ENCODE measurements at places on chromosomes 13 and 19.

DNA sequence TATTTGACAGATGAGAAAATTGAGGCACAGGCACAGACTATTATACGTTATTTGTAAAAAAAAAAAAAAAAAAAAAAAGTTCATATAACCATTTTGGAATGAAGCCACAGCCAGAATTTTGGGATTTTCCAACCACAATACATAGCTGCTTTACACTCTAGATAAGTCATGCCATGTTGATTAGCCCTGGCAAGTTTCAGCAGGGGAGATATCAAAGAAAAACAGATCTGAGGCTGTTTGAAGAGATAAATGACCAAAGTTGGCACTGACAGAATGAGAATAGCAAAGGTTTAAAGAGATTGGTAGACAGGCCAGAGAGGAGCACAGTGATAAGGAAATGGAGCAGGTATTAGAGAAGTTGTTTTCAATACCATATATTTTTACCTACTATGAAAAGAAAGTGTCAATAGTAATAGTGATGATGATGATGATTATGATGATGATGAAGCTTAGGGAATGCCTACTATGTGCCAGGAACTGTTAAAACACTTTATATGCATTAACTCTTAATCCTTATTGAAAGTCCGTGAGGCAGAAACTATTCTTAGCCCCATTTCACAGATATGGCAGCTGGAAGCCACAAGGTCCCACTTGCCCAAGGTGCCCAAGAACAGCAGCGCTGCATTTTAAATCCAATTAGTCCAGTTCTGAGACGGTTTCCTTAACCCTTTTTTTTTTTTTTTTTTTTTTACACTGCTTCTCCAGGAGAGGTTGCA is 105.5 kb downstream of the MBNL2 start:
- DNase-seq = no peak

DNA sequence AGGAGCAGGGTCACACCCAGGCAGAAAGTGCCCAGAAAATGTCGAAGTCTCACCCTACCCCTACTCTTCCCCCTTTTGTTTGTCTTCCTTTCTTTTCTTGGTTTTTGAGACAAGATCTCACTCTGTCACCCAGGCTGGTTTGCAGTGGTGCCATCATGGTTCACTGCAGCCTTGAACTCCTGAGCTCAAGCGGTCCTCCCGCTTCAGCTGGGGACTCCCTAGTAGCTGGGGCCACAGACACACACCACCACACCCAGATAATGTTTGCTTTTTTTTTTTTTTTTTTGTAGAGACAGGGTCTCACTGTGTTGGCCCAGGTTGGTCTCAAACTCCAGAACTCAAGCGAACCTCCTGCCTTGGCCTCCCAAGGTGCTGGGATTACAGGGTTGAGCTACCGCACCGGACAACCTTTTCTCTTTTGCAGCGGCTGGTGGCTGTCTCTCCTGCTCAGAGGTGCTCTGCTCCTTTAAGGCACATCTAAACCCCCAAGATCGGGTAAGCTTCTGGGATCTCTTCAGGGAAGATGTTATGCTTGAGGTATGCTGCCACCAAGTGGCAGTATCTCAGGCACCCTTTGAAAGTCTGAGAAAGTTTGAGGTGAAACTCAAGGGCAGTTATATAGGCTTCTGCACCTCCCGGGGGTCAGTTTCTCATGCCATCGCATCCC is 22.4 kb upstream of the EBI3 start:
- DNase-seq = no peak

DNA sequence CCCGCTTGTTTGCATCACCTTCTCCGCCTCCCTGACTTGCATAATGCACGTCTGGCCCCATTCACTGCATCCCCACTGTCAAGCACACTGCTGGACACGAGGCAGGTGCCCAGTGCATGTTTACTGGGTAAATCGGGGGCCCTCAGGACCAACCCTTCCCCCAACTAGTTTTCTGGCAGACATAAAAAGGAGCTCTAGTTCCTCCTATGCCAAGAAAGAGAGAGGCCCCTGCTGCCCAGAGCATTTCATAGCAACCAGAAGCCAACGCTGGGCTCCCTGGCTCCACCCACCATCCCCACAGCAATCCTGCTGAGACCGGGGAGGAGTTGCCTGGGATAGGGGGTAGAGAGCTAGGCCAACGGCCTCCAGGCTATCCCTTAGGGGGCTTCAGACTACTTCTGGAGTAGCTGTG is 23.2 kb downstream of the ANKRD27 start:
- DNase-seq = no peak

DNA sequence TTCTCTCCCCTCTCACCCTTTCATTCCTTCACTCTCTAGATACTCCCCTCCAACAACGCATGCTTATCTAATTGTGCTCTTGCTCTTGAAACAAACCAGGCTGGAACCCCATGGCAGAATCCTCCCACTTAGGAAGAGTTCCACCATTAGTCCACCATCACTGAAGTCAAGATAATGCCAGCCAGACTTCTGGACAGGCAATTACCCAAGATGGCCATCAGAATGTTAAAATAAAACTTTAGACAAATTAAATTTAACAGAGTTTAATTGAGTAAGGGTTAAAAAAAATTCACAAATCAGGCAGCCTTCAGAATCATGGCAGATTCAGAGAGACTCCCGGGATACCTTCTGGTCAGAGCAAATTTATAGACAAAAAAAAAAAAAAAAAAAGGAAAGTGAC is 221.5 kb downstream of the LHFPL6 start:
- DNase-seq = no peak

DNA sequence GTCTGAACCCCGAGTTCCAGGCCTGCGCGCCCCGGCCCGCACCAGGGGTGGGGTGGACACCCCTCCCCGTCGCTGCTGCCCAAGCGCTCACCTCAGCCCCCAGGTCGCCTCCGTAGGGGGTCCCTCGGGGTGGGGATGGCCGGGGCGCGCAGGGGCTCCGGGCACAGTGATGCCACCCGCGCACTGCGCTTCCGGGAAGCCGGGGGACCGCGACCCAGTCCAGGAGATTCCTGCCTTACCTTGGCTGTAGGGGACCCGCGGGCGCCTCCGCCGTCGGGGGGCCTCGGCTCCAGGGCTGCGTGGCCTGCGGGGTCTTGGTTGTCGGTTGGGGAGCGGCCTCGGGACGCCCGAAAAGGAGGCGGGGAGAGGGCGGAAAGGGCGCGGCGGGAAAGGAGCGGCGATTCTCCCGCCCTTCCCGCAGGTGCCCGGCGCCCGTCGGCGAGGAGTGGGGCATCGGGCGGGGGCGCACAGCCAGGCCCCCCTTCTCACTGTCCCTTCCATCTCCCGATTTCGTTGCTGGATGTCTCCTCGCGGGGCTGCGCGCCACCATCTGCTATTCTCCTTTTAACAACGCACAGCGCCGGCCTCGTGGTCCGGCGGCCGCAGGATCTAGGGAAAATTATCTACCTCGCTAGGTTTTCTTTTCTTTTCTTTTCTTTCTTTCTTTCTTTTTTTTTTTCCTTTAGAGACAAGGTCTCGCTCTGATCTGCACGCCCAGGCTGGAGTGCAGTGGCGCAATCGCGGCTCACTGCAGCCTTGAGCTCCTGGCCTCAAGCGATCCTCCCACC is at the start of gene KEAP1:
TSS of gene KEAP1 (minus strand) at position 355 of the 788 bp plus-strand sequence. CDS start 3,323 bp downstream, outside the sequence.
- DNase-seq = no peak

GRCh38 chr13:73772449-73773167 is 361.6 kb downstream of the KLF12 start:
- DNase-seq = no peak

- no peak for DNase-seq
Measured at GRCh38 chr19:29771708-29772414, 39.9 kb upstream of the CCNE1 start.

GRCh38 chr13:59337070-59337469 is 826.7 kb downstream of the DIAPH3 start:
- DNase-seq = no peak

GRCh38 chr19:51002542-51003311 is 1.3 kb upstream of the KLK8 start:
- no peak for DNase-seq

DNA sequence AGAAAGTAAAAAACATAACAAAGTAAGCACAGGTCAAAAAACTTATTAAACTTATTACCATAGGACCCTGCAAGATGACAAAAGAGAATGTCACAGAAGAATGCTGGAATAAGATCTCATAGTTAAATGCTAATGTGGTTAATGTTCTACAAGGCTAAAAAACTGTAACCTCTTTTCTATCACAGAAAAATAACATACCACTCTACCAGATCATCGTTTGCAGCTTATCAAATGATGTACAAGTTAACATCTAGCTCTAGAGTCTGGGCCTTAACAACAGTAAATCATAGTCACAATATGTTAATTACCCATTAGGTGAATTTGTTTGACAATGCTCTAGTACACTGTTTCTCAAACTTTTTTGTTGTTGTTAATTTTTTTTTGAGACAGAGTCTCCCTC is 53.0 kb downstream of the NUFIP1 start:
- DNase-seq = no peak

DNA sequence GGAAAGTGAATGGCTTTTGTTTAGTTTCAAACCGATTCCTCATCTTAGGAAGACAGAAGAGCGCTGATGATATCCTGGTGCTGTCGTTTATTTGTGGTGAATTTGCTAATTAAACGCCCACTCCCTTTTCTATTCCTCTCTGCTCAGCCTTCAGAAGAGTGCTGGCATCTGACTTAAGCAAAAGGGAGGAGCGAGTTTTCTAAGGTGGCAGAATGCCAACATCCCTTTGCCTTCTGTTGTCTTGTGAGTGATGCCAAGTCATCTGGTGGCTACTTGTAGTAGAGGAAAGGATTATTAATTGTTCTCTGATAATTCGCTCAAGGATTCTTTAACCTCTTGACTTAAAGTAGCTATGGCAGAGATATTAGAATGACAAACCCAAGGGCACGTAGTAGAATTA is 68.1 kb downstream of the ERCC5 start:
- no peak for DNase-seq

DNA sequence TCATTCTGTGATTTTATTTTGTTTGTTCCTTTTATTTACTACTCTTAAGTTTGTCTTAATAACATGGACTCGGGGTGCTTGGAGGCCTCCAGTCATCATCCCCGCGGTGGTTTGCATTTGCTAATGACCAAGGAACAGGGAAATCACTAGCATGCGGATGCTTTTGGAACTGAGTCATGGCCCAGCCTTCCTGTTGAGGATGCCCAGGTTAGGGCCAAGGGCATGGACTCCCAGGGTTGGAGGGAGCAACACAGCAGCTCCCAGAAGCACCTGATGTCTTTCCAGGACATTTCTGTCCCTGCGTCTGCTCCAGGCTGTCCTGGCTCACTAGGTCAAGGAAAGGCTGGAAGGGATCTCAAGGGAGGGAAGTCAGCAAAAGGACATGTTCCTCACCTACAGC is 423.7 kb upstream of the TSHZ3 start:
- DNase-seq = no peak

Measured in thoracic aorta (tissue), 2 donors.